ENCODE measurements at places on chromosomes 5 and 9.

- peak; percentile 35 for DNase-seq
These were observed 13.6 kb upstream of the SPATA31E1 start for GRCh38 chr9:87869082-87869481.

DNA sequence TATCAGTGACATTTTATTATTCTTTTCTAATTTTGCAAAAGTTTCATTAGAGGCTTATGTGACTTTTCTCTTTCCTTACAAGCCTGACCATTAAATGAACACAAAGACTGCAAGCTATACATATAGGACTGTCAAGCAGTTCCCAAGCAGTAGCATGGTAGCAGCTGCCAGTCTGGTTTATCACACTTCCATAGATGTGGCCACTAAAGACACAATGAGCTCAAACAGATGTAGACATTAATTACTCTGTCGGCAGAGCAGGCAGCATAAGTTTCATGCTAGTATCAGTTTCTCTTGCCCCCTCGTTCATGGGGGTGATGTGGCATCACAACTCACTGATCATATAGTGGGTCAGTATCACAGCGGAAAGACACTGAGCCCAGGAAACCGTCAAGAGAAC lies 89.5 kb downstream of the CDH10 start:
- no peak for DNase-seq

- DNase-seq: no peak
These were observed 211.4 kb downstream of the GAS1 start for GRCh38 chr9:86735772-86736458.

- DNase-seq: no peak
These were observed 26.7 kb downstream of the XRCC4 start for GRCh38 chr5:83104021-83104420.

DNA sequence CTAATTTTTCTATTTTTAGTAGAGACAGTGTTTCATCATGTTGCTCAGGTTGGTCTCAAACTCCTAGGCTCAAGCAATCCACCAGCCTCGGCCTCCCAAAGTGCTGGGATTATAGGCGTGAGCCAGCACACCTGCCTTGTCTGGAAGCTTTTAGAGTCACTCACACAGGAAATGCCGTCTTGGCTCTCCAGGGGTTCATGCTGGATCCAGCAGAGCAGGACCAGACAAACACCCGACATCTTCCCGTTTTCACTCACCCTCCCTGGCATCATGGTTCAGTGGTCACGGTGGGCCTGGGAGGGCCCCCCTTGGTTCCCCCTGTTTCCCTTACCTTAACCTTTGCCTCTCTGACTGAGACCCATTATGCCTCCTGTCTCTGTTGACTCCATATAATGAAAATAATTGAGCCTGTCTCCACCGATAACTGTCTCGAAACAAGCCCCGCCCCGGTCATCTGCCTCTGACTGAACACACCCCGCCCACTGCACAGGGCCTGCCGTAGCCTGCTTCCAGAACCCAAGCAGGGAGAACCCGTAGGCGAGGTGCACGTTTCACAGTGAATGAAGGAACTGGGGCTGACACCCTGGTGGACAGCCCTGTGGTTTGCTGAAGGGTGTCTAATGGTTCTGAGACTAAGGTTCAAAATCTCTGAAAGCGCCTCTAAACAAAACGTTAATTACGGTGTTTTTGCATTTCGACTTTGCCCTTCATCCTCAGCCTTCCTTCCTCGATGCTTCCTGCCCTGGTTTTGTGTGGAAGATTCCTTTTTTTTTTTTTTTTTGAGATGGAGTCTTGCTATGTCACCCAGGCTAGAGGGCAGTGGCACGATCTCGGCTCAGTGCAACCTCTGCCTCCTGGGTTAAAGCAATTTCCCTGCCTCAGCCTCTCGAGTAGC lies 39.7 kb upstream of the SPRY4 start:
- no peak for DNase-seq

GRCh38 chr5:23026252-23027170 lies 173.4 kb upstream of the CDH12 start:
- DNase-seq: no peak

- DNase-seq: no peak
These were observed 582.6 kb downstream of the PSAT1 start for GRCh38 chr9:78879324-78880100.

GRCh38 chr5:151094030-151094851 lies 13.4 kb upstream of the TNIP1 start:
- DNase-seq: peak; percentile 82

GRCh38 chr5:168962306-168962705 lies 338.6 kb downstream of the SLIT3 start:
- no peak for DNase-seq

DNA sequence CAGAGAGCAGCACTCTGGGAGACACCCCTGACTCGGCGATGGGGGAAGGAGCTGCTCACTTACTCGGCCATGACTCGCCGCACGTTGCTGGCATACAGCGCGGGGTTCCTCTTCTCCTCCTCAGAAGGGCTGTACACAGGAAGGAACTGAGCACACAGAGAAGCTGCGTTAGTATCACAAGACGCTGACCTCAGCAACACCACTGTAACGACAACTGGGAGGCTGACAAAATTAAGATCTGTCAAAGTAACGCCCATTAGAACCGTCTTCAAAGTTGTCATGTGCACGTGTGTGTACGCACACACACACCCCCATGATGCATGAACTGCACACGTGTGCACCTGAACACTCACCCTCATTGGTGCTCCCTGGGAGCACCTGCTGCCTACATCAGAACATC lies 32.1 kb upstream of the SLC6A3 start:
- no peak for DNase-seq

DNA sequence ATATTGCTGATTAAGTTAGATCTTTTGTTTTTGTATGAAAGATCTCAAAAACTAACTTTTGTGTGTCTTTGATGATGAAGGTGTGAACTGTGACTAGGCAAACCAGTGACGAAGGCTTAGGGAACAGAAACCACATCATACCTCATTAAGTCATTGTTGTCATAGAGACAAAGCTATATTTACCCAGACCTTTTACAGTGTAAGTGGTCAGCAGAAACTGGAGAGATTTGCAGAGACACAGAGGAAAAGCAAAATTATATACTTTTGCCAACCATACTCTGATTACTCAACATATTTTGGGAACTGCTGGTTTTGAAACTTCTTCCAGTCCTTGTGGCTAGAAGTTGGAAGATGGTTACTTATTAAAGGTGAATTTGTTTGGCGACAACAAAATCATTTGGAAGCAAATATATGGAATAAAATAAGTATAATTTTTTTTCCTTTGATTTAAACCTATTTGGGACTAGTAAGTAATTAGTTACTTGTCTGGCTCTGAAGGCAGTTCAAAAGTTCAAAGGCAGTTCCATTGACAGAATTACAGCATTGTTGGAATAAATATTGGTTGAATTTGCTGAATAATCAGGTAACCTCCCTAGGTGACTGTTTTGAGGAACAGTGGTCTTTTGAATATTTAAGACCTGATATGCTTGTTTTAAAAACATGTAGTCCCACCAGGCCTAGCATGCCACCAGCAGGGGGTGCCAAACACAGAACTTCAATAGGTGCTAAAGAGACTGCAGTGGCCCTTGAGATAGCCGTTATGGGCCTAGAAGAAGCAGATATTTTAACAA lies 103.8 kb downstream of the RPS23 start:
- DNase-seq: peak; percentile 80
